ENCODE measurements at places on chromosomes 7 and 10.

DNA sequence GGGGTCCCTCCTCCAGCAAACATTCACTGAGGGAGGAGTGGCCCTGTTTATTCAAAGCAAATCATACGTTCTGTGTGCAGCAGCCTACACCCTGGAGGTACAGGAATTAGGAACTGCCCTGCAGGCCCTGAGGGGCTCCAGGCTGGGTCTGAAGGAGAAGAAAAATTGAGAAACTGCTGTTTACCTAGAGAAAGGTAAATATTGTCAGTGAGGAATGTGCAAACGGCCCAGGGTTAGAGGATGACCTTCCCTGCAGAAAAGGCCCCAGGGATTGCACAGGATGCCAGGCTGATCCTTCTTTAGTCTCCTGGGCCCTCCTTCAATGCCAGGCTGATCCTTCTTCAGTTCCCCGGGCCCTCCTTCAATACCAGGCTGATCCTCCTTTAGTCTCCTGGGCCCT lies 5.7 kb downstream of the CALML5 start:
- DNase-seq = no peak

DNA sequence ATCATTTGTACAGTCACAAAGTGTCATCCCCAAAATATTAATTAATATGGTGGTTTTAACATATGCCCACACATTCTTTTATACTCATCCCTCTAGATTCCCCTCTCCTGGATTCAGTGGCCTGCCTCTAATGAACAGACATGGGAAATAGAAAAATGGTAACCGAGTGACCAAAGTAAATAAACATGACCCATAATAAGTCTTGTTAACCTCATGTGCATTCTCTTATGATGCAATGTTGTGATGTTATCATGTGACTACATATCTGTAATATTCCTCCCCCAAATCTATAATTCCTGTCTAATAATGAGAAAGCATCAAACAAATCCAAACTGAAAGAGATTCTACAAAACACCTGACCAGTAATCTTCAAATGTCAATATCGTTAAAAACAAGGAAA lies 164.5 kb upstream of the PRSS1 start:
- DNase-seq = no peak

GRCh38 chr10:92091965-92092364 lies 168.4 kb downstream of the BTAF1 start:
- DNase-seq = no peak

DNA sequence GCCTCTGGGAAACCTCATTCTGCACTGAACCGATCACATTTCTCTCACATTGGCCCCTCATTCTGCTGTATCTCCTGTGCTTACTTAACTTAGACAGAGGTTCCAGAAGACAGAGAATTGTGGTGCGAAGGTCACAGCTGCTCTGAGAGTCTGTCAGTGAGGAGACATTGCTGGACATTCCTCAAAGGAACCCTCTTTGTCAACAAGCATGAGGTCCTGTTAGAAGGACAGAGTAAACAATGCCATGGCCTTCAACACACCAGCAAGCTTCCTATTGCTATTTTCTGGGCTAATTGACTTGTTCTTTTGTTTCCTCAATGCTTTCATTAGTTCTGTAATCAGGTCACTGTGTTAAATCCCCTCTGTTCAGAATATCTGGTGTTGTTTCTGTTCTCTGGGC lies 109.3 kb upstream of the FZD8 start:
- DNase-seq = no peak

- DNase-seq = no peak
These were observed 636.8 kb downstream of the PHTF2 start for GRCh38 chr7:78435355-78435754.

DNA sequence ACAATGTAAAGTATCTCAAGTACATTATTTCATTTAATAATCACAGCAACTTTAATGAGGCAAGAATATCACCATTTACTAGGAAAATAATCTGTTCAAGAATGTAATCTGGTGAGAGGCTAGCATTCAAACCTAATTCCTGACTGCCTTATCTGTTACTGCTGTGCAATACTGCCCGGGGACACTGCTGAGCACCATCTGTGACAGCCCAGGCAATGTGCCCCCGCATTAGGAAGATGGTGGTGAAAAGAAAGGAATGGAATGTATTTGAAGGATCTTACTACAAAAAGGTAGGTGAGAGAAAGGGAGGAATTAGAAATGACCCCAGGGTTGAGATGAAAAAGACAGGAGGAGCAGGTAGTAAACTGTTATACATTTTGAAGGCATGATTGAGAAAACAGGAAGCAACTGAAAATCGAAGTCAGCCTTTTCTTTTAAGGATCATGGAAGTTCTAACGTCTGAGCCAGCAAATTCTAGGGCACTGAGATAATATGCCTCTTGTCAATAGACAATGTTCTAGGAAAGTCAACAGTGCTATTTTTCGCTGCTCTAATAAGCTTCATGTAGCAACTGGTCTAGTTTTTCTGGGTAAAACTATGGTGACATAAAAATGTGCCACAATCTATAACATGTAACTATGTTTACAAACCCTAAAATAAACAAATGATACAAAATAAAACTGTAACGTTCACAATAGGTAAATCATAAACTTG lies 90.4 kb downstream of the ETV1 start:
- DNase-seq = no peak

DNA sequence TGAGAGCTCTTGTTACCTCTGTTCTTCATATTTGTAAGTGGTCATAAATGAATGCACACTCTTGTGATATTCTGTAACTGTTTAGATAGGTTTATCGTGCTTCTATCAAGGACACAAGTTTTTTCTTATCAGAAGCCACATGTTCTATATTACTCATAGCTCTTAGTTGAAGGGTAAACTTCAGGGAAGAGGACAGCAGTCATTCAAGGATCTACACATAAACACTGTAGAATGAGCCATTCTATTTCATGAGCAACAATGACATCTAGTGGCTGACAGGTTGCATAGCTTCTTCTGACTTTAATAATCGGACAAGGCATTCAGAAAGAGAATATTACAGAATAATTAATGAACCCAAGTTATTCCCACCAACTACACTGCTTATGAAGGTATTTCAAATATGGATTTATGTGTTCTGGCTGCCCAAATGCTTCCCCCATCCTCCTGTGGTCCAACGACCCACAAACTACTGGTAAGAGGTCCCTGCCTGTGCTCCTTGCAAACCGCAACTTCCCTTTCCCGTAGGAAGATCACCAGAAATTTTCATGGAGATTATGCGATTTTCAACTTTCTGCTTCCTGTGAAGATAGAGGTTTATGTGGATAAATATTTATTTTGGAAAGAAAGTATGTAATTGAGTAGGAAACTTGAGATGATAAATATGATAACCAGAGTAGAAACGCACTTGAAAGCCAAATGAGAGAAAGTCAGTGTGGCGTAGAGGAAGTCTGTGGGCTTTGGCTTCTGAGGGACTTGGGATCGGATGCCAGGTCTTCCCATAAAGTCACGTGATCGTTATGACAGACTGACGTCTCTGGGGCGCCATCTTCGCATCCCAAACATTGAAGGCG lies 16.8 kb upstream of the ABCB5 start:
- peak; percentile 30 for DNase-seq

DNA sequence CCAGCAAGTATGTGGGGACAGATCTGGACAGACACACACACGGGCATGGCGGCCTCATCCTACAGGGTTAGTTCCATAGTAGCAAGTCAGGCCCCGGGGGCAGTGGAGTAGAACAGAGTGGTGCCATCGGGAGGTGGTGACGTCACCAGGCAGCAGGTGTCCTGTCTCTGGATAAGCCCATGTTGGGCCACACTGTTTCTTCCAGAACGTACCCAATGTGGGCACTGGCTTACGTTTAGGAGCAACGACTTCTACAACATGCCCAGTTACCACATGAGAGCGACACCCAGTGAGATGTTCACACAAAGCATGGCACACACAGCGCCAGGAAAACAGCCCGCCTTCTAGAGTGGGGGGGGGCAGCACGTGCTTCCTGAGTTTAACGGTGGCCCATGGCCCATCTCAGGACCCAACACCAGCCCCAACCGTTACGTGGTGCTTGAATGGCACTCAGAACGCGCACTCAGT lies 67.8 kb downstream of the CTBP2 start:
- no peak for DNase-seq

- DNase-seq = no peak
These were observed 28.3 kb downstream of the NCAPG2 start for GRCh38 chr7:158676171-158676840.

DNA sequence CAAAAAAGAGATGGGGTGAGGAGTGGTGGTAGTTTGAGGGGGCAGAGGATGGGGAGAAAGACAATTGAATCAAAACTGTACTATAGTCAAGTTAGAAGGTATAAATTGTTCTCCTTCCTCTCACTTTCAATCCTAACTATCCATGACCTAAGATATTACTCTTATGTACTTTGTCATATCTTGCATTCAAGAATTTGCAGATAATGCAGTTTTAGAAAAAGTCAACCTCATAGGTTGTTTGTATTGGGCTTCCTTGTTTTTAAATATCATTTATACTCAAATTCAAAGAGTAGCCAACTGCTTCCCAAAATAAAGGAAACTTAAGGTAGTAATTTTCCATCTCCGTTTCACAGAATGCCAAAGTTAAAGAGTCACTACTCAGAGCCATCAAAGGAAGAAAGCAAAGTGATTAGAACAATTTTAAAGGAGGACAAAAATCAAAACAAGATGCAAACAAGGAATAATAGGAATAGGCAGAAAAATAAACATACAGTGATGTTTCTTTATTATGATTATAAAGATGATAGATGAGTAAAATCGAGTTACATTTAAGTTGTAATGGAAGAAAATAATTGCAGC lies 32.7 kb downstream of the MET start:
- no peak for DNase-seq

- no peak for DNase-seq
These were observed 254.3 kb upstream of the NPVF start for GRCh38 chr7:25482631-25483030.

GRCh38 chr7:111014079-111014478 lies 76.8 kb upstream of the LRRN3 start:
- DNase-seq = no peak

- DNase-seq = no peak
These were observed 79.9 kb upstream of the POM121L12 start for GRCh38 chr7:52955522-52955921.

- DNase-seq = no peak
These were observed 103.8 kb downstream of the HTR5A start for GRCh38 chr7:155173905-155174304.
